Activated CD4-positive, alpha-beta memory T cell treated with anti-CD3 and anti-CD28 coated beads for 36 hours (primary cell): ENCODE measurements at places on chromosomes 6 and 20.

DNA sequence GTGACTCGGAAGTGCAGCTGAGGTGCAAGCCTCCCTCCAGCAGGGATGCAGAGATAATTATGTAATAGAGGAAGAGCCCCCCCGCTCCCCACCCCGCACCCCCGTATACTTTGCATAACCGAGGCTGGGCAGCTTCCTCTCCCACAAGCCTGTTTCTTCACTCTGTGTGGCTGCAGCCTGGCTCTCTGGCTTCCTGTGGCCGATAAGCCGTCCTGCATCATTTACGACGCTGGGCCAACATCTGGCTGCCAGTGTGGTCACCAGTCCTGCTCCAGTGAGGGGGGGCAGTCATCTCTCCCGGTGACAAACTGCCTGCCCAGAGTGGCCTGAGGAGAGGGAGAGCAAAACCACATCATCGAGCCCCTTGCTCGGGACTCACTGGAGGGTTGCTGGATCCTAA lies 59.2 kb downstream of the RBM38 start:
- DNase-seq, result no peak

DNA sequence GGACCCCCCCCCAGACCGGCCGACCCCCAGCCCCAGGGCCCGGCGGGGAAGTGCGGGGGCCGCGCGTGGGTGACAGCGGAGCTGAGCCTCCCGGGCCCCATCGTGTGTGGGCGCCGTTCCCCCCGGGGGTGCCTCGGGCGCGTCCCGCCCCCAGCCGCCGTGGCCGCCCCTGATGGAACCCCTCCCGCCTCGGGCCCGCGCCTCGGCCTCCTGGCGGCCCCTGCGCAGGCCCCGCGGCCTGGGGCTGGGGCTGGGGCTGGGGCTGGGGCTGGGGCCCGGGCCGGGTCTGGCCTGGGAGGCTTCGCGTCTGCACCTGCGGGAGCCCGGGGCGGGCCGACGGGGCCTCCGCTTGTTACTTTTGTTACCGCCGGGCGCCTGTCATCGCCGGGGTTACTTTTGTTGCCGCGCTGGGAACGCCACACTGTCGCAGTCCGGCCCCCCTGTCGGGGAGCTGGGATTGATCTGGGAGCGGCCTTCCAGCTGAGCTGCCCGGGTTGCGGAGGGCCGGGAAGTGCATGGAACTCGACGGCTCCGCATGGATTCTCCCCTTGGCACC lies 598 bp downstream of the OGFR start:
- peak; percentile 51 for DNase-seq

- no peak for DNase-seq
Observed at GRCh38 chr6:100105138-100105537, 111.1 kb upstream of the MCHR2 start.

GRCh38 chr6:7905416-7905815 lies 5.2 kb downstream of the TXNDC5 start:
- no peak for DNase-seq

GRCh38 chr20:60993433-60994044 lies 258.5 kb upstream of the CDH4 start:
- DNase-seq, result no peak

GRCh38 chr20:43776691-43777090 lies 49.9 kb upstream of the GTSF1L start:
- DNase-seq, result no peak

DNA sequence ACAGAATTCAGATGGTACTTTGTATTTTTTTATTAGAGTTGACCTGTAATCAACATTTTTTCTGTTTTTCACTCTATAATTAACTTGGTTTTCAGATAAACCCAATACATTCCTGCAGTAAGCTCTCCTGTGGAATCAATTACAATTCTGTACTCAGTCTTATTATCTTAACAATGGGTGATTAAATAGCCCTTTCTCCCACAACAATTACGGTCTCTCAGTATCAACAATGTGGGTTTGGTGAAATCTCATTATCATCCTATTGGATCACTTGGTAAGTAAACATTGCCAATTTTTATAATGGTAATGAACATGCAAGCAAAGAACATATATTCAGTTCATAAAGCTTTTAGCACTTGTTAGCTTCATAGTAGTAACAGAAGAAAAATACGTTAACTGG lies 438.9 kb upstream of the EPHA7 start:
- no peak for DNase-seq

DNA sequence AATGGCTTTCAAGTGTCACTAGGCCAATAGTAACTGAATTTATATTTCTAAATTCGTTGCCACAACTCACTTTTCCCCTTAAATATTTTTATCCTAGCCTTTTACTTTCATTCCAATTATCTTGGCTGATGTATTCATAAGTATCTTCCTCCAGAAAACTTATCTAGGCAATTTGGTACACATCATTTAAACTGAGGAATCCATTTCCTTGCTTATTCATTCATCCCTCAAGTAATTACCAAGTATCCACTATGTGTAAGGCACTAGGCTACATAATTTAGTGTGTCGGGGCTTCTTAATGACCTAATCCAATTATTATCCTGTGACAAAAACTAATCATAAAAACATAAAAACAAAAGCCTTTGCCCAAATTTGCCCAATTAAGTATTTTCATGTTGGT lies 258.3 kb upstream of the TCF21 start:
- no peak for DNase-seq
